ENCODE measurements at places on chromosomes 3 and 15. TPM values are rescaled to one million over a fixed set of nuclear protein-coding genes. Genes with fewer than 3 reads are reported as not detected.

Gene DVL3
- total RNA-seq = 60.8 TPM

DNA sequence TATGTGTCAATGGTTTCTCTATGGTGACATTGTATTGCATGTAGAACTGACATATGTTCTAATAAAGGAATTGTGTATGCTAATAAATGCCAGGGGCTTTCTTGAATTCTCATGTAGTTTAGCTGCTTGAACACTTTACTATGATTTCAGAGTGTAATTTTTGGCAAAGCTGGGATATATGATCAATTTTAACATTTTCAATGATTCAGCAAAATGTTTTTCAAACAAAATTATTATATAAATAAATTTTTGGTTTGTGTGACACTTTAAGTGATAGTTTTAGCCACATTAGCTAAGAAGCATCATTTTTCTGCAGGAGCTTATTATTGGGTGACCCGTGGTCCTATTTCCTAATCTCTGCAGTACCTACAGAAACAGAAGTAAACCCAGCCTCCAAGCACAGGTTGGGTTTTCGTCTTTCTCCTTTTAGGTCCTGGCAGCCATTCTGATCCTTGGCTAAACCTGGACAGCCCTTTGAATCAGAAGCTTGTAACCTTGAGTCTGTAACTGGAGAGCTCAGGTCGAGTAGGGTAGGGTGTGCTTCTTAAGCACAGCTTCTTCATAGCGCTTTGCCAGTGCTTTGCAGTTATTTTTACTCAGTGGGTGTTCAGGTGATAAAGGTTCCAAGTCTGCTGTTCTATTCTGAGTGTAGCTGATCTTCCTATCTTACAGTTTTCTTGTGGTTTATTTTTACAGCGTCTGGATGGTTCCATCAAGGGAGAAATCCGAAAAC lies 74.2 kb downstream of the CHD2 start:
- DNase-seq = no peak

- no peak for DNase-seq
Measured at GRCh38 chr3:144942093-144942837, 970.6 kb downstream of the DIPK2A start.

Gene SCN10A
- not detected for total RNA-seq

- no peak for DNase-seq
Measured at GRCh38 chr3:141104151-141104821, 53.1 kb downstream of the SPSB4 start.

Gene APEH
- 151 TPM for total RNA-seq

Gene CDCP1
- 107 TPM for total RNA-seq

Gene INSYN1
- 0.32 TPM for total RNA-seq

DNA sequence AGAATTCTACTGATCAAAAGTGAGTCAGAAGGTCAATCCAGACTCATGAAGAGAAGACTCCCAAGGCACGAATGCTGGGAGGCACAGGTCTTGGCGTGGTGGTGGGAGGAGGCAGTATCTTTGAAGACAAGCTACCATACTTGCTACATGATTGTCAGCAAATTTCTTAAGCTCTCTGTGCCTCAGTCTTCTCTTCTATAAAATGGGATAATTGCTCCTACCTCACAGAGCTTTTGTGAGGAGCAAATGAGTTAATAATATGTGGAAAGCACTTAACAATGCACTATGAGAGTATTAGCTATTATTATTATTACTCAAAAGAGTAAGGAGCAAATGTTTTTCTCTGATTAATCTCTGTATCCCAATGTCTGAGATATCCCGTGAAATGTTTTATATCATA lies 36.2 kb downstream of the EHD4 start:
- no peak for DNase-seq

GRCh38 chr3:128610451-128611070 lies 40.1 kb downstream of the RPN1 start:
- no peak for DNase-seq

GRCh38 chr3:117117188-117117936 lies 407.8 kb downstream of the TUSC7 start:
- no peak for DNase-seq

Gene LPP
- 170 TPM for total RNA-seq

DNA sequence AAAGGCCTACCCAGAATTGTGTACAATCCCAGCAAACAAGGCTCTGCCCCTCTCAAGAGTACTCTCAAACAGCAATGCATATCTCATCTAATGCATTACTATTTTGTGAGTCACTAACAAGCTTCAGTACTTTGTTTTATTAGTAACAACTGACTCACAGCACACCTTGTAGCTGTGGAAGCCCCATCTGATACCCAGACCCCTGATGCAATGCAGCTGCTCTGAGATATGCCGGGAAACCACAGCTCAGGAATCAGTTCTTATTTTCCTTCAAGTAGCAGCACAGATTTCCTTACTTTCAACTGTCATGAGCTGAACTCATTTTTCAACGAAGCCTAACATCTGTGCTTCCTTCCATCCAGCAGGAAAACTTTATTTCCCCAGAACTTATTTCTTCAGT lies 37.8 kb downstream of the CCNL1 start:
- no peak for DNase-seq

- DNase-seq = peak; percentile 92
Measured at GRCh38 chr3:48435774-48436476, 4.0 kb downstream of the CCDC51 start.

DNA sequence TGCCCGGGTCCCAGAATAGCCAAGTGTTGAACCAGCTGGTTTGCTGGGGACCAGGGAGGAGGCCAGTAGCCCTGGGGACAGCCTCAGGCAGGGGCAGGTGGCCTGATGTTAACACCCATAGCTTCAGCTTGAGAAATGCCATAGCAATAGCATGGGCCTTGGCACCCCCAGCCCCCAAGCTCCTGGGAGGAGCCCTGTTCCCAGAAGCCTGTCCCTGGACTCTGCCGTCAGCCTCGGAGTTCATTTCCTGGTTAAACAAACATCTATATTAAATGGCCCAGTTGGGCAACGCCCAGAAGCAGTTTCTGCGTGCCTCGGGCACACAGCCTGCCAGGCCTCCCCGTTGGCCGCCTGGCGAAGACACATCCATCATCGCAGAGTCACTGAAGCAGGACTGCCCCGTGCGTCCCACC lies 58.2 kb downstream of the FGD5 start:
- peak; percentile 89 for DNase-seq

- no peak for DNase-seq
Measured at GRCh38 chr3:197951392-197951990, 1.5 kb downstream of the RPL35A start.

DNA sequence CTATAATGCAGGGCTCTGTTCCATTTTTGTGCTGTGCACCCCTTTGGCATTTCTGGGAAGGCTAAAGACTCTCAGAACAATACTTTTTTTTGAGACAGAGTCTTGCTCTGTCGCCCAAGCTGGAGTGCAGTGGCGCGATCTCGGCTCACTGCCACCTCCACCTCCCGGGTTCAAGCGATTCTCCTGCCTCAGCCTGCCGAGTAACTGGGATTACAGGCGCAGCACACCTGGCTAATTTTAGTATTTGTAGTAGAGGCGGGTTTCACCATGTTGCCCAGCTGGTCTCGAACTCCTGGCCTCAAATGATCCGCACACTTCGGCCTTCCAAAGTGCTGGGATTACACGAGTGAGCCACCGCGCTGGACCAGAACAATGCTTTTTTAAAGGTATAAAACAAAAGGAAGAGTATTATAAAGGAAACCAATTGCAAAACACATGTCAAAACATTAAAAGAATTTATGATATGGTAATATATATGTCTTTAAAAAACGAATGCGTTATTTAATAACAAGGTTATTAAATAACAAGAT lies 999 bp downstream of the SQOR start:
- DNase-seq = no peak

Gene STX19
- total RNA-seq = 9.0 TPM

DNA sequence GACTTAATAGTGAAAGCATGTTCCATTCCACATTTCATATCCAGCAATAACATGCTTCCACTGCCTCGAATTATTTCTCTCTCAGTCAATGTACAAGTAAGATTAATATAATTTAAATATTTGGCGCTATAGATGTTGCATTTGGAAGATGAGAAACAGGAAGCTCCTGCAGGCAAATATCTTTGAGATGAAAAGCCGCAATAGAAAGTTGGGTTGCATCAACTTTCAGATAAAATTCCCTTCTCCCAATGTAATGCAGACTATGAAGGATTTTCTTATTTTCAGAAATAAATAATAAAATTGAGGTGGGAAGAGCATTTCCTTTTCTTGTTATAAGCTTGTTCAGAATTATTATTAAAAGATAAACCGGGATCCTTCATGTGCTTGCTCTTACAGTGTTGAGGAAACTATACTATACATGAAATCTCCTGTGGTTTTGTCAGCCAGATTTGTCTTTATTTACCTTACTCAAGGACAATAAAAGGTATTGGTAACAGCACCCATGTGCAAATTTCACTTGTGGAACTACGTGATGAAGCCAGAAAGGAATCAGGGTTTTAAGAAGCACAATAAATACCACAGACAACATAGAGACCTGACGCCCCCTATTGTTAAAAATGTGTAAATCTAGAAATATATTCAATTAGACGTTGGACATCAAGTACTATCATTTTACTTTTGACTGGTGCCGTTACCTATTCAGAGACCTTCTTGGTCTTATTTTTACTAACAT lies 307.0 kb downstream of the ARPP21 start:
- no peak for DNase-seq

- no peak for DNase-seq
Measured at GRCh38 chr3:119227070-119227850, 13.4 kb downstream of the B4GALT4 start.

DNA sequence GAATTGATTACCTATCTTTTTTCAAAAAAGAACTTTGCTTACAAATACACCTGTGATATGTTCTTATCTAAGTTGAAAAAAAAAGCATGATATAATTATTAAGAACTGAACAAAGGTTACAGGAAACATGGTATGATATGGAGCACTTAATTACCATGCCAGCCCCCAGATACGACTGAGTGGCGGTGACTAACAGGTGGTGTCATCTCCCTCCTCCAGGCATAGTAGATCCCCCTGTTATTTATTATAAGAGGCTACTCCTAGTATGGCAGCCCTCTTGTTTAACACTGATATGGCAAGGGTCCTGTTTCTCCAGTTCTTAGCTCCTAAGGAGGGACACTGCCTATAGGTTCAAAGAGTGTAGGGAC lies 31.0 kb upstream of the TM4SF4 start:
- no peak for DNase-seq

Gene DNAH12
- 0.05 TPM for total RNA-seq
